ENCODE measurements at places on chromosomes 3 and 15.

DNA sequence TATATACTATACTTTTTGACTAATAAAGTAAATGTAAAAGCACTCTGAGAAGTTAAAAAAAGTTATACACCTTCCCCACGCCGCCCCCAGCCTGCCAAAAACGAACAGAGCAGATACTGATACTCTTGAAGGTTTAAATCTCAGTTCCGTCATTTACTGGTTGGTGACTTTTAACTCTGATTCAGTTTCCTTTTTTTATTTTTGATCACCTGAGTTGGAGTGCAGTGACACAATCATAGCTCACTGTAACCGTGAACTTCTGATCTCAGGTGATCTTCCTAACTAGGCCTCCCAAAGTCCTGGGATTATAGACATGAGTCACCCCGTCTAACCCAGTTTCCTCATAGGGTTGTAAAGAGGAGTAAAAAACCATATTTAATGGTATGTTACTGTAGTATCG lies 3.3 kb upstream of the TIPIN start:
- DNase-seq = no peak

DNA sequence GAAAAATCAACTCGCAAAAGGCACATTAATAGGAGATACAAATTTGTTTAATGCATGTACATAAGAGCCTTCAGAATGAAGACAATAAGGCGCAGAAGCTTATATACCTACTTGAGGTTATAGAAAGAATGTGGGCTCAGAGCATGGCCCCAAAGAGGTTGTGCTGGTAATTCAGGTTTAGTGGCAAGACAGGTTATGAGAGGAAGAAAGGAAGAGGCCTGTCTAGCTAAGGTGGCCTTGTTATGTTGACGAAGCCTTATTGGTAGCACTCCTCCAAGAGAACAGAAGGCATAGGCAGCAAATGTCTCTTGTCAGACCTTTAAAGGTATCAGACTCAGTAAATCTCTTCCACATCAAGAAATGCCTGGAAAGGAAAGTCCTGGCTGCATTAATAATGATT lies 290.8 kb downstream of the MCTP2 start:
- no peak for DNase-seq

- DNase-seq = peak; percentile 57
Observed at GRCh38 chr3:133374708-133375402, 25.0 kb upstream of the BFSP2 start.

- no peak for DNase-seq
Observed at GRCh38 chr3:126052196-126053058, 31.5 kb downstream of the SLC41A3 start.

DNA sequence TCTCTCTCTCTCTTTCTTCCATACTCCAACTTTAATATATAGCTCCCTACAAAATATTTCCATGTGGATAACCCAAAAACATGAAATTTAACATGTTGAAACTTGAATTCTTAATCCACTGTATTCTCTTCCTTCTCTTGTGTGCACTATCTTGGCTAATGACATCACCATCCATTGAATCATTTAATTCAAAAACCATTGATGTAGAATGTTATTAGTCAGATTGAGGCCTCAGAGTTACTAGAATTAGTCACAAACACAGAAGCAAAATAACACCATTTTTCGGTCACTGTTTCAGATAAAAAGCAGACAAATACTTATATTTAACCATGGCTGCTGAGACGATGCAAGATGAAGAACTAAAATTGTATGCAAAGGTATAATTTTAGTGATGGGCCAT lies 256.9 kb upstream of the LRRC3B start:
- DNase-seq = no peak

DNA sequence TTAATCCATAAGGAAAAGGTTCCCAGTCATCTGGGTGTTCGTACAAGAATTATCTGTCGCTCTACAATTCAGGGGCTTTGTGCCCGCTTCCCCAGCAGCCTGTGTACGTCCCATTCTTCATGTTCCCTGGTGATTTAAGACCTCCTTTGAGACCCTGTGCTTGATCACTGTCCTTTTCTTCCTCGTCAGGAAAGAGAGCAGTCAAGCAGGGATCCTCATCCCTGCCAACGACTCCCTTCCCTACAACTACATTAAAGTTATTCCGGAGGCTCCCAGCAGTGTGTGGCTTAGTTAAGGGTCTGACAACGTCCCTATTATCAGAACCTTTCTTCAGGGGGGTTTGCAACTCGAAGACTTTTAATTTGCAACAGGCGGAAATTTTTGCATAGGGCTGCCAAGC lies 175.7 kb downstream of the FOXP1 start:
- DNase-seq = no peak

DNA sequence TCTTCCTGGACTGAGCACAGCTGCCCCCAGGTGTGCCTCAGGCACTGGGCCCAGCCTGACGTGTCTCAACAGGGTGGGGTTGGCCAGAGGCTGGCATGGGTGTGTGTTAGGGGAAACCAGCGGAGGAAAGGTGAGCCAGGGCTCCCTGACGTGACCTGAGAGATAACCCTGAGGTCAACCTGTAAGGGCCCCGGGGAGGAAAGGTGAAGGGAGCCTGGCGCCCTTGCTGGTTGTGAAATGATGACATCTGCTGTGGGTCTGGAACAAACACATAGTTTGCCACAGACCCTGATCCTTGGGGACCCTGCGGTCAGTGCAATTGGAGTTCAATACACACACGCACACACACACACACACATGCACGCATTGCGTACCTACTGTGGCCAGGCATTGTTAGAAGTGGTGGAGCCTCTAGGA lies 100.2 kb upstream of the TLE3 start:
- no peak for DNase-seq

- no peak for DNase-seq
Observed at GRCh38 chr3:107309312-107309711, 67.9 kb upstream of the CCDC54 start.

- no peak for DNase-seq
Observed at GRCh38 chr3:171892457-171892856, 49.3 kb downstream of the TMEM212 start.

- DNase-seq = no peak
Observed at GRCh38 chr15:62505762-62506161, 340.7 kb upstream of the C2CD4B start.

DNA sequence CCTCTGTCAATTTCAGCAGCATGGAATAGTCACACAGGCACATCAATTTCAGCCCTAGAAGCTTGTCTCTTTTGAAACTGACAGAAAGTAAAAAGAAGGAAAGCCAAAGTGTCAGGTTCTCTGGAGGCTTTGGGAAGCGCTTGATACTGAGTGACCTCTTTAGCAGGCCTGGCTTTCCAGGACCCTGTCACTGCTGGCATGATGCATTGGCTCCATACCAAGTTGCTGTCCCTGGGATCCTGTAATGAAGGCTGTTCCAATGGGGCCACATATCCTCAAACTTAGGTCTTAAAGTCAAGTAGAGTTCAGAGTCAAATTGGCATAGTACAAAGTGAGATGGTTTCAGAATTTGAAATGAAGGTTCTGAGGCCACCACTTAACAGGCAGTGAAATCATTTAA lies 640.9 kb downstream of the SQOR start:
- no peak for DNase-seq

Measured in fibroblast of skin of scalp (primary cell).